Activated CD4-positive, alpha-beta T cell treated with anti-CD3 and anti-CD28 coated beads, Interleukin-2, amount 10 ng/mL, durations not matched to agents 24 days and 14 days (primary cell): ENCODE measurements at places on chromosomes 4 and X. TPM values are rescaled to one million over a fixed set of nuclear protein-coding genes. Genes with fewer than 3 reads are reported as not detected.

GRCh38 chr4:70041652-70042286 is 8.5 kb upstream of the HTN1 start:
- DNase-seq = no peak

DNA sequence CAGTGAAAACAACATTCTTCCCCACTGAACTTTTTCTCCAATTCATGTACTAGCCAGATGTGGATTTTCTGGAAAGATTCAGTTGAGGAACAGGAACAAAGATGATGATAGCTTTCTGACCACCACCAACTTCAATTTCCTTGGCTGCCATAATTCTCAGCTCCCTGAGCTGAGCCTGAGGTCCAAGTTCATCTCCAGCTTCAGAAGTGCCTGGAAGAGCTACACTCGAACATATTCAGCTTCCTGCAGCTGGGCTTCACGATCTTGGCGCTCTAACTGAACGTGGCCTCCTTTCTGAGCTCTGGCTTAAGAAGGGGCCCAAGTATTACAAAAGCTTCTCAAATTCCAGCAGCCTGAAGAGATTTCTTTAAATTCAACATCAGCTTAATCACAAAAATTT is 83.9 kb downstream of the QDPR start:
- DNase-seq = no peak

- no peak for DNase-seq
These were observed 98.9 kb downstream of the LARP1B start for GRCh38 chr4:128159967-128160366.

Gene SMAD1
- 3.9 and 4.3 TPM in 2 replicates for total RNA-seq
